GM12892 (cell line): ENCODE measurements at places on chromosomes 6 and 20.

GRCh38 chr6:10583509-10583901, 62.4 kb downstream of the GCNT2 start:
- no peak for DNase-seq

- no peak for DNase-seq
These were observed 121.4 kb upstream of the CEP162 start for GRCh38 chr6:84348801-84349200.

DNA sequence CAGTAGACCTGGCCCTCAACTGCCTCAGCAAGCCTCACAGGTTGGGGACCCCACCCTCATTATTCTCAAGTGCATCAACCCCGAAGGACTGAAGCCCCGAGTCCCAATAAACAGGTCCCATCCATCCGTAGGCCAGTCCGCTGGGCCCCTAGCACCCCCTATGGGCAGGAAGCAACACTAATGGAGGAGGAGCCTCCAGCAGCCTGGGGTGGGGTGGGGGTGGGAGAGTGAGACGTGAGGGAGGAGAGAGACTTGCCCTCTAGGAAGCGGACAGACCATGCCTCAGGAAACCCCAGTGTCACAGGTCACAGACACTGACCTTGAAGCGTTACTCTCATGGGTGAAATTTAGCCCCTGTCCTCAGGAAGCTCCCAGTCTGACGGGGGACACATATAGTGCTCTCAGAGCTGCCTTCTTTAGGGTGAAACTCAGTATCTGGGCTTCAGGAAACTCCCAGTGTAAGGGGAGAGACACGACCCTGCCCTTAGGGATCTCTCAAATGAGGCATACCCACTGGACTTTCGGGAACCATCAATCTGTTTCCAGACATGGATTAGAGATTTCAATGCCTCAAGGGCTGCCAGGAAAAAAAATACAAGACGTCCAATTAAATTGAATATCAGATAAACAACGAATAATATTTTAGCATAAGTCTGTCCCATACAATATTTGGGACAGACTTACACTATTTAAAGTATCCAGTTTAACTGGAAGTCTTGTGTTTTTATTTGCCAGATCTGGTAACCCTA, 125.8 kb downstream of the MRPL14 start:
- DNase-seq, result no peak

GRCh38 chr20:2219481-2220006, 76.3 kb upstream of the TGM3 start:
- DNase-seq, result no peak
